Left hindlimb (tissue), 1 donor: ENCODE measurements at places on chromosomes 6 and 20.

GRCh38 chr20:11411765-11412164, 505.9 kb upstream of the BTBD3 start:
- no peak for DNase-seq

DNA sequence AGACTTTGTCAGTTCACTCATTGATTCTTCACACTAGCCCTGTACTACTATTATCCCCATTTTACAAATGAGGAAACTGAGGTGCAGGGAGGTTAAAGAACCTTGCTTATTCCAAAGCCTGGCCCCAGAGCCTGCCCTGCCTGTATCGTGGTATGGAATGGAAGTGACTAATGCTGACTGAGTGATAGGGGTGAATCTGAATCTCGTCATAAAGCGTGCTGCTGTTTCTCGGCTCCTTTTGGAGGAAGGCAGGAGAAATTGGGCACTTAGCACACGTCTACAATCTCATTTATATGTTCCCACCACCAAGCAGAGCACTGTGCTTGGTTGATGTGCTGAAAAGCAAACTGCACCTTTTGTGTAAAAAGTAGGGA, 17.1 kb downstream of the GFRA4 start:
- no peak for DNase-seq

GRCh38 chr20:59559024-59559817, 45.1 kb upstream of the PHACTR3 start:
- no peak for DNase-seq

GRCh38 chr20:34773726-34774125, 51.7 kb downstream of the NCOA6 start:
- DNase-seq, result no peak
